Activated CD4-positive, alpha-beta T cell treated with anti-CD3 and anti-CD28 coated beads, Interleukin-2, amount 50 U/mL, for 24 hours (primary cell): ENCODE measurements at places on chromosomes 5 and 9.

GRCh38 chr9:135879619-135880018 lies 27.7 kb downstream of the CAMSAP1 start:
- no peak for DNase-seq

DNA sequence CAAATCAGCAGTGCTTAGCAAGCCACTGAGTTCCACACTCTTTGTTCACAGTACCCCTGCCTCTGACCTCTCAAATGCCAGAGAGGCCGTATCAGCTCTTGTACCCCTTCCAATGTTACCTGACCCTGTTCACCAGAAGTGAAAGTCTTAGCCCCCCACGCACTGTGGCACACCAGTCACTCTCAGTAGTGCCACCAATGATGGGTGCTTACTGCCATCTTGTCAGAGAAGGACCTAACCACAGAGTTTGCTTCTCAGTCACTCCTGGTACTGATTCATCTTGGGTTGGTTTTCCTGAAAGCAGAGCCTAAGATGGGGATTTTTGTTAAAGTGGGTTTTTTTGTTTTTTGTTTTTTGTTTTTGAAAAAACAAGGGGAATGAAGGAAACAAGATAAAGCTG lies 28.8 kb upstream of the PANK3 start:
- DNase-seq = no peak

DNA sequence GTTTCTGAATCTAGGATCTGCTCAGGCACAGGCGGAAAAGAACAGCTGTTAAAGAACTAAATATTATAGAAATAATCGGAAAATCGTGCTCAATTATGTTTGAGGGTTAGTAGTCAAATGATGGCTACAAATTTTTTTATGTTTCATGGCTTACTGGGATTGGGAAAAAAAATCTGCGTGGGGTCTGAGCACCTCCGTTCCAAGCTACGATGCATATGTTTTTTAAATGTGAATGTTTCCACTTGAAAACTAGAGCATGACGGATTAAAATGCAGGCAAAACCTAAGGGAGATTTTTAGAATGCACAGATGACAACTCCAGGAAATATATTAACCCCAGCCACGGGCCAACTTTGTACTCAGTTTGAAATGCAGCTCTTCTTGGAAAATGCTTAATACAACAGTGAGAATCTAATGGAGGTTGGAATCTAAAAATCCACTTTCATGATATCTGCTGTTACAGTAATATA lies 5.3 kb downstream of the OTP start:
- DNase-seq = no peak

GRCh38 chr5:59559847-59560246 lies 333.7 kb downstream of the PDE4D start:
- no peak for DNase-seq

- no peak for DNase-seq
Measured at GRCh38 chr5:154165886-154166285, 24.6 kb upstream of the GALNT10 start.

DNA sequence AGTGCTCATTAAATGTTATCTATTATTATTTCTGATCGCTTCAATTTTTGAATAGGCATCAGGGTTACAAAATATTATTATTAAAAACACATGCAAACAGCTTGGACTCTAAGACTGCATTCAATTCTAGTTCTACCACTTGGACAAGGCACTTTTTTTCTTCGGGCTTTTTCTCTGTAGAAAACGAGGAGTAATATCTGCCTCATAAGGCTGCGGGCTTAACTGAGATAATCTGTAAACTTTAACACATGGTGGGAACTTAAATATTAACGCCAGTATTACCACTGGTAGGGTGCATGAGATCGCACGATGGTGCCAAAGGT lies 511 bp upstream of the SPDL1 start:
- DNase-seq = no peak

GRCh38 chr5:170151097-170151831 lies 45.6 kb downstream of the FOXI1 start:
- DNase-seq = no peak

DNA sequence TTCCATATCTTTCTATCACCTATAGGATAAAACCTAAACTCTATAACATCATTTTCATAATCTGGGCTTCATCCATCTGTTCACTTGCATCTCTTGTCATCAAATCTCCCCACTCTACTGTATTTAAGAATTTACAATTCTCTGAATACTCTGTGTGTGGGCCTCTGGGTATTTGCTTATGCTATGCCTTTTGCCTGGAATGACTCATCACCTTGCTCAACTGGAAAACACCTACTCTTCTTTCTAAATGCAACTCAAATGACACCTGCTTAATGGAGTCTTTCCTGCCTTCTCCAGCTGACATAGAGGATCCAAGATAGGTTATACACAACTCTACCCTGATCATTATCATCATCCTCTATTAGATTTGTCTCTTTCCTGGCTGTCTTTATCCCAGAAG lies 421.7 kb downstream of the SPATA31D1 start:
- no peak for DNase-seq

- no peak for DNase-seq
Measured at GRCh38 chr9:130869250-130869649, 27.4 kb downstream of the QRFP start.

DNA sequence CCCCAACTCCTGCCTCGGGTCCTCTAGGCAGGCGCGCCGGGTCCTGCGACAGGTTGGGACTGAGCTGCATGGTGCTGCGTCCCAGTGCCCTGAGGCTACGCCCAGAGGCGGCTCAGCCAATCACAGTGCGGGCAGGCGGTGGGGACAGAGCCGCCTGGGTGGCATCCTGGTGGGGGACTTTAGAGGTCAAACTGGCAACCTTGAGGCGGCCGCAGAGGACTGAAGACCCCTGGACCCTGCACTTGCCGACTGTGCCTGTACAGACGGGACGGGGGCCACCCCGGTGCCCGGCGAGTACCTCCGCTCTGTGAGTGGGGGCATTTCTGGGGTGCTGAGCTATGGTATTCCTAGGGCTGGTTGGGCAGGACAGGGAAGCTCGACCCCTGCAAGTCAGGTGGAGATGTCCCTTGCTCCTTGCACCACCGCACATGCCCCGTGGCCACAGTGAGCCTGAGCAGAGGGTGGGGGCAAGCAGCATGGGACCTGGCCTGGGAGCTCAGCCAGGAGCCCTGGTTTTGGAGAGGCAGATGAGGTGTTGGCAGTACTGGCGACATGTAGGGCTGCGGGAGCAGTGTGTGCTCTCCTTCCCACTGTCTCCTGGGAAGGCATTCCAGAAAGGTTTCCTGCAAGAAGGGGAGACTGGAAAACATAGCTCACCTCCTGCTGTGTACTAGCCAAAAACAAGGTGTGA lies 45.5 kb downstream of the CTSL start:
- no peak for DNase-seq

DNA sequence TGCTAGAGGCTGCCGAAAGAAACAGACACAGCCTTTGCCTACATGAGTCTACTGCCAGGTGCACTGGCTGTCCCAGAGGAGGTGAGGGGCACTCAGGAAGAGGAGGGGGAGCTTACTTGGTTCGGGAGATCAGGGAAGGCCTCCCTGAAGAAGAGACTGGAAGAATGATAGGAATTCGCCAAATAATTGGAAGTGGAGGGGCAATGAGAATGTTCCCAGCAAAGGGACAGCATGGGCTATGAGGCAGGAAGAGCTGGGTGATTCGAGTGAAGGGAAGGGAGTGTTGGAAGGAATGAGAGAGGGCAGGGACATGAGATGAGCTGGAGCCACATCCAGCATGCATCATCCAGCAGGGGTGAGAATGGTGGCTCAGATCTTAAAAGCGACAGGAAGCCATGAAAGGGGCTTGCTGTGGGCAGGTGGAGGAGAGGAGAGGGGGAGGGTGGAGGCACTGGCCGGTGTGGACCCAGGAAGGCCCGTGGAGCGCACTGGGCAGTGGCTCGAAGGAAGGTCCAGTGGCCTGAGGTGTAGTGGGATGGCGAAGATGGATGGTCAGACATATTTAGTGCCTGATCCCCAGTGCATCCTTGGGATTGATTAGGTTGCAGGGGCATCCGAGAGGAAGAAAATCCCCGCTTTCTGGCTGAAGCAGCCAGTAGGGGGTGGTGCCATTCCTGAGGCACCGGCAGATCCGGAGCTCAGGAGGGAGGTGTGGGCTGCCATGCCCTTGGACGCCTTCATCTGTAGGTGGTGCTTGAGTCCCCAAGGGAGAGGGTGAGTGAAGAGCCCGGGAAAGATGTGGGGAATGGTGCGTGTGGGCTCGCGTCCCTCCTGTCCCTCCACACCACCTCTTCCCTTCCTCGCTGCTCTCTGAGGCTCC lies 53.5 kb upstream of the GARNL3 start:
- DNase-seq = no peak

DNA sequence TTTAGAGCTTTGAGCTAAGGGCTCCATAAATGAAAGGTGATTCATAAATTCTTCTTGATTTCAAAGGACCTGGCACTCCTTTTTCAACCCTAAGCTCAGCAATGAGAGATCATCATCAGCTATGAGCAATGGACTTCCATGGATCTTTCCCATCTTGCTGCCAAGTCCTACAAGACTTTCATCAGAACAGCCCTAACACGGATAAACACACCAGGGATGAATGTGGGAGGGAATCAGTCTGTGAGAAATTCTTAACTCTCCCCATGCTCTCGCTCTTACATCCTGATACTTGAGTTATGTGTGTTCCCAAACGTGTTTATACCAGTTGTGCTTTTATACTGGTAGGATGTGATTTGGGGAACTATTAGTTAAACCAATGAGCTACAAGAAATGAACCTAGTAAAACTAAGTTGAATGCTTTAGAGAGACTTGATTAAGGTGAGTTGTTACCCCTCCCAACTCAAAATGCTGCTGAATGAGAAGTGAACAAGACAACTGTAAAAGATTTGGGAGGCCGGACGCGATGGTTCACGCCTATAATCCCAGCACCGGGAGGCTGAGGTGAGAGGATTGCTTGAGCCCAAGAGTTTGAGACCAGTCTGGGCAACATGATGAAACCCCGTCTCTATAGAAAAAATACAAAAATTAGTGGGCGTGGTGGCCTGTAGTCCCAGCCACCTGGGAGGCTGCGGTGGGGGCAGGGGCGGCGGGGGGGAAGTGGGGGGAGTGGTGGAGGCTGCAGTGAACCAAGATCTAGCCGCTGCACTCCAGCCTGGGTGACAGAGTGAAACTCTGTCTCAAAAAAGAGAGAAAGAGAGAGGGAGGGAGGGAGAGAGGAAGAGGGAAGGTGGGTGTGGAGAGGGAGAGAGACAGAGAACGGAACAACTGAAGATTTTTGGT lies 5.2 kb upstream of the RPL26L1 start:
- no peak for DNase-seq

GRCh38 chr5:140130949-140131733 lies 5.4 kb downstream of the IGIP start:
- DNase-seq = no peak

DNA sequence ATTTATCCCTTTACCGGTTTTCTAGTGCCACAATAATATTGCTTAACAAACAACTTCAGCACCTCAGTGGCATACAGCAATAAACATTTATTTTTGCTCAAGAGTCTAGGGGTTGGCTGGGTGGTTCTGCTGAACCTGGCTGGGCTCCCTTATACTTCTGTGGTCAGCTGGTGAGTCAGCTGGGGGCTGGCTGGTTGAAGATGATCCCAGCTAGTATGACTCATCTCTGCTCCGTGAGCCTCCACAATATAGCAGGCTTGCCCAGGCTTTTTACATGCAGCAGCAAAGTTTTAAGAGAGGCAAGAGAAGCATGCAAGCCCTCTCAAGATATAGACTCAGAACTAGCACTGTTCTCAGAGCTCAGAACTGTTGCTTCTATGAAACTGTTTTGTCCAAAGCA lies 523.5 kb upstream of the CLINT1 start:
- DNase-seq = no peak

GRCh38 chr9:77475641-77476473 lies 172.3 kb downstream of the GNA14 start:
- no peak for DNase-seq

GRCh38 chr5:25544652-25545249 lies 900.0 kb upstream of the CDH10 start:
- no peak for DNase-seq

- DNase-seq = no peak
Measured at GRCh38 chr5:141640698-141641097, 3.9 kb downstream of the RELL2 start.

DNA sequence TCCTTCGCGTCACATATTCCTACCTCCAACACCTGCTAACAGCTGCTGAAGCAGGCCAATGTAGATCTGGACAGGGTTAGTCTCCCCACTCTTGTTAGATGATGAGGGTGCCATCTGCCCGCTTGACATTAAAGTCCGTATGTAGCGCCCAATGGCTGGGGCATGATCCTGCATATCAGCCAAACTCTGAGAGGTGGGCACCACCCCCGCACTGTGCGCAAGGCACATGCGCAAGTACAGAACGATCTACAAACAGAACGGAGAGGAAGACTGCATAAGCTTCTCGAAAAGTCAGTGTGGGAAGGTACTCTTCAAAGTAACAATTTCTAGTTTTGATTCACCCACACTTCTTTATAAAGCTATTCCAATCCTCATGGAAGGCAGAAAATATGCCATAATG lies 69.8 kb downstream of the ECPAS start:
- DNase-seq = no peak
